ENCODE measurements at places on chromosomes 3 and 15.

DNA sequence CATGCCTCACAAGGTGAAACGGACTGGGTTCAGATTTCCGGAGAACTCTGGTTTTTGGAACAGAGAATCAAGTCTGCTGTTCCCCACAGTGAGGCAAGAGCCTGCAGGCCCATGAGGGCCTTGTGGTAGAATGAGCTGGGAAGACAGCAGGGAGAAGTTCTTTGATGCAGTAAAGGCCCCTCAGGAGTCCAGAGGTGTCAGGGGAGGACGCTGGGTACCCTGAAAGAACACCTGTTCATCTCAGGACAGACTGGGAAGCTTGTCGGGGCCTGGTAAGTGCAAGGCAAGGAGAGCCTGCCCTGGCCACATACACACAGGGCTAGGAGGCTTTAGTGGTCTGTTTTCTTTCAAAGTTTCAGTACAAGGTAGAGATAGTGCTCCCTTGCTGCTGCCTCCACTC lies 3.7 kb upstream of the ZBTB47 start:
- DNase-seq = no peak

GRCh38 chr3:126834596-126835471 lies 130.8 kb downstream of the CHCHD6 start:
- no peak for DNase-seq

DNA sequence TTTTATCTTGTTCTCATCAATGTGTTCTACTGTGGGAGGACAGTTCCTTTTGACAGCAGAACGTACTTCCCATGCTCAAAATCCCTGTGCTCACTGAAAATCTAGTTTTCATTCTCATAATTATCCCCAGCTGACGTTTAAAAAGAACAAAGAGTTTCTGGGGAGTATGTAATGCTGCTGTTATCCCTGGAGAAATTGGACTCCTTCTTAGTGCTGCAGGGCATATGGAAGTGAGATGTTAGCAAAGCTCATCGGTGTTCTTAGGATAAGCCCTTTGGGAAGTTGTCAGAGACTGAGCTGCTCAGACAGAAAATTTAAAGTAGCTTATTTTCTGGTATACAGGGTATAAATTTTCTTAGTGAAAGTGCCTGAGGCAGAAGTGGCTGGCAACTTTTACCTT lies 66.5 kb downstream of the CDAN1 start:
- DNase-seq = no peak

DNA sequence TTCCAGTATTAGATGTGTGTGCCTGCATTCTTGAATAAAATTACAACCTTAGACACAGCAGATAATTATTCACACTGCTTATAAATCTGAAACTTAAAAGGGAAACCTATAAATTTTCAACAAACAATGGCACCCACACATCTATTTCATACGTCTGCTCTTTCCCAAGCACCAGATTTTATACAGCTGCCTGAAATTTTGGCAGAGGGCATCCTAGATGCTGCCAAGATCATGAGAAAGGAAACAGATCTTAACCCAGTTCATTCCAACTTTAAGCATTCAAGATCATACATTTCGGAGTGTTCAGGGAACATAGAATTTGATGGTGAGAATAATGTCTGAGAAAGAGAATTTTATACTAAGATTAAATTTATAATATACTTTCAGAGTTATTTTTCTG lies 53.1 kb downstream of the CLDN1 start:
- DNase-seq = no peak

DNA sequence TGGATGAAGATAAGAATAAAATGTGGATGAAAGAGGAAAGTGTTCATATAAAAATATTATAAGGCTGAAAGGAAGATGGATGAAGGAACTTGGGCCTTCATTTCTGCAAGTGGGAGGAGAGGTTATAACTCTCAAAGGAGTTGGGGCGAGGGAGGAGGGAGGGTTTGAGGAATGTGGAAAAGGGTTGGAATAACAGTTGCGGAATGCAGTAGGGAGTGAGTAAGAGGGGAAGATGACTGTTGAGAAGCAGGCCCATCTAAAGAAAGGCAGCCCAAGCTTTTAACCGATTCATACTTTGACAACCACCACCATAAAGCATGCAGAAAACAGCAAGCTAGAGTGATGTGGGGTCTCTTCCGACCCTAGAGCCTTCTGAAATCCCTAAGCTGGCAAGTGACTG lies 8.3 kb upstream of the TM4SF4 start:
- DNase-seq = no peak

DNA sequence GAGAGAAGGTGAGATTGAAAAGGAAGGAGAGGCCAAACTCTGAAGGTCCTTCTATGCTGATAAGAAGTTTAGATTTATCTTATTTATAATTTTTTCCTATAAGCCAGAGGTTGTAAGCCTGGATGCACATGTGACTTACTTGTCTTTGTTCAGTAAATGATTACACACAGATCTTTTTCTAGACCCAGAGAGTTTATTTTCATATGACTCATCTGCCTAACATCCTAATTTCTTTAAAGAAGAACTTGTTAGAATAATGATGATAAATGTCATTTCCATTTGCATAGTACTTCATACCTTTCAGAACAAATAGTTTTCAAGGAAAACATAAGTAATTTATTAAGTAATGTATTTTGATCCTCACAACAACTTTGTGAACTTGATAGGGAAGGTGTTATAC lies 434.8 kb upstream of the DPH6 start:
- no peak for DNase-seq

DNA sequence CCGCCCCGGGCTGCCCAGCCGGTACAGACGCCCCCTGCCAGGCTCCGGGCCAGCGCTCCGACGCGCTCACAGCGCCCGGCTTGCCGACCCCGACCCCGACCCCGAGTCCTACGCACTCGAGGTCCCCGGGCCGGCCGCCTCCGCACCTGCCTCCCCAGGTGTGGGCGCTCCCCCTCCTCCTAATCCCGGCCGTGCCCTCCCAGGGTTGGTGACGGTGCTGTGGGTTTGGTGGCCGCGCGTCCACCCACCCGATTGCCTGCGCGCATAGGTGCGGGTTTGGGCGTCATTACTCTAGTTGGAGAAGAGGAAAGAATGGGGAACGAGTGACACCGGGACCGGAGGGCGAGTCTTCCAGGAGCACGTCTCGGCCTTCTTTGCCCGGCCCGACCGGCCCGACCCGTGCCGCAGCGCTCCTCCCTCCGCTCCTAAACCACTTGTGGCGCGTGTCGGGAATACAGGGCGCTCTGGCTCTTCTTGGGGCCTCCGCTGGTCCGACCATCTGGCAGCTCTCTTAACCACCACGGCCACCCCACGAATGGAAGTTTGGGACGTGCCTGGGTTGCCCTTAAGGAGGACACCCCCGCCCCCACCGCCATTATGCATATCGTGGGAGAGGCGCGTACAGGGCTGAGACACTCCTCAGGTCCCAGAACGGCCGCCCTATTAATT lies 810 bp upstream of the THRB start:
- no peak for DNase-seq

DNA sequence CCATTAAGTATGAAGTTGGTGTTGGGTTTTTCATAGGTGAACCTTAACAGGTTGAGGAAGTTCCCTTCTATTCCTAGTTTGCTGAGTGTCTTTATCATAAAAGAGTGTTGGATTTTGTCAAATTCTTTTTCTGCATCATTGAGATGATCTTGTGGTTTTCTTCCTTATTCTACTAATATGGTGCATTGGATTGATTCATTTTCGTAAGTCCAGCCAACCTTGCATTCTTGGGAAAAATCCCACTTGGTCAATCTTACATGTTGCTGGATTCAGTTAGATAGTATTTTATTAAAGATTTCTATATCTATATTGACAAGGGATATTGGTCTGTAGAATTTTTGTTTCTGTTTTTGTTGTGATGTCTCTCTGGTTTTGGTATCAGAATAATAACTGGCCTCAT lies 83.7 kb upstream of the C15orf39 start:
- no peak for DNase-seq

GRCh38 chr3:33993631-33994030 lies 195.2 kb downstream of the PDCD6IP start:
- no peak for DNase-seq

DNA sequence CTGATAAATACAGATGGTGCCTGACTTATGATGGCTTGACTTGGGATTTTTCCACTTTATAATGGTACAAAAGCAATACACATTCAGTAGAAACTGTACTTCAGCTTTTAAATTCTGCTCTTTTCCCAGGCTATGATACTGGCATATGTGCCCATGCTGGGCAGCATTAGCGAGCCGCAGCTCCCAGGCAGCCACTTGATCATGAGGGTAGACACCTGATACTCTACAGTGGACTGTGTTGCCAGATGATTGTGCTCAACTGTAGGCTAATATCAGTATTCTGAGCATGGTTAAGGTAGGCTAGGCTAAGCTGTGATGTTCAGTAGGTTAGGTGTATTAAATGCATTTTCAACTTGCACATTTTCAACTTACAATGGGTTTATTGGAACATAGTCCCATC lies 17.7 kb upstream of the FEM1B start:
- no peak for DNase-seq

DNA sequence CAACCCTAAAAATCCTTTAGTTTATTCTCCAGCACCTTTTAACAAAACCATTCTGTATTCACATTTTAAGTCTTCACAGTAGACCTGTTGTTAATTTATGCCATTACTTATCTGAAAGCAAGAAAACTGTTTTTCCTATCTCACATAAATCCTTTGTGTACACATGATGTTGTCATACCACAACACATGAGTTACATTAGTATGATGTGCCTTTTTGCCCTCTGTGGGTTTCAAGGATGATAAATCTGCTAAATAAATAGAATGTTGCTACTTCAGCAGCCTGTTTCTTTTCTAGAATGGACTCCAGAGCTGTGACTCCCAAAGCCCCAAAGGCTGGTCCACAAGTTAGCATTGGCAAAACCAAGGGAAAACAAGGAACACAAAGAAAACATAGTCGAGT lies 151.6 kb downstream of the SERPINI1 start:
- DNase-seq = no peak

DNA sequence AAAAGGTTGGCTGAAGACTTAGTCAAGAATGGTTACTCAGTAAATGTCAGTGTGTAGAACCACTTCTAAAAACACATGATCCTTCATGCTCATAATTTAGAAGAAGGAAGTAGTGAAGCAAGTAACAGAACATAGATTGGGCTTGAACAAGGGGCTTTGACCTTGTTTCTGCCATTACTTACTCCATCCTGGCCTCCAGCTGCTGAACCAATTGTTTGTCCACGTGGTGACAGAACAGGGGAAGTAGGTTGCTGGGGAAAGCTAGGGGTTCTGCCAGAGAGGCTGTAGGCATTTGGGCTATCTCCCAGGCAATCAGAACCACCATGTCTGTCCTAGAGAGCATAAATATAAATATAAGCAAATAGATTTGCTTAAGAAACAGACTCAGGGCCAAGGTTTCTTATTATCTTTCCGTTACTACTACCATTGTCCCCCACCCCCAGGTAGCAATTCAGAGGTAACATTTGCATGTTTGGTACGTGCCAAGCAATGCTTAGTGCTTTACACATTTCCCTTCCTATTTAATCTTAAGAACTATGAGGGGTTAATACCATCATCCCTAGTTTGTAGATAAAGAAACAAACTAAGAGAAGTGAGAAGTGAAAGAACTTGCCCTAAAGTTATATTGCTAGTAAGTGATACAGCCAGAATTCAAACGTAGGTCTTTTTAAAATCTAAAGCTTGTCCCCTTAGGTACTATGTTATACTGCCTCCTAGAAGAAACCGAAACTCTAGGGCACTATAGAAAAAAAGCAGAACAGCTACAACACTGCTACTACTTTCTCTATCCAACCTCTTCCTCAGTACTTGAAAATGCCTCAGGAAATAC lies 3.0 kb upstream of the SPG11 start:
- DNase-seq = no peak

- no peak for DNase-seq
Observed at GRCh38 chr15:38070778-38071177, 136.3 kb downstream of the TMCO5A start.

DNA sequence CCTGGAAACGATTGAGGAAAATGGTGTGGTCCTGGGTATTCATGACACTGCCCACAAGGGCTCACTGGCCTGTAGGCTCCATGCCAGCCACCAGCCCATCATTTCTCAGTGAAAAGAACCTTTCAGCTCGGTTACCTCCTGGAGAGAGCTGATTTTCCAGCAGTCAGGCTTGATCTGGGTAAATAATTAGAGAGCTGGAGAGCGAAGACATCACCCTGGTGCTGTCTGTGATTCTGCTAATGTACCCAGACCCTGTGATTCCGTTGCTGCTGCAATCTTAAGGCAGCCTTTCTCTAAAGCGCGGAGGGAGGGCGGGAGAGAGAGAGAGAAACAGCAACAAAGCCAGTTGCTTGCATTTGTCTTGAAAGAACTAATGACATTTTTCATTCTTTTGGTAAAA lies 221.9 kb upstream of the TOPAZ1 start:
- DNase-seq = no peak

- DNase-seq = no peak
Observed at GRCh38 chr3:190357468-190357867, 30.5 kb upstream of the CLDN16 start.

- no peak for DNase-seq
Observed at GRCh38 chr15:68209735-68210408, 4.7 kb upstream of the CALML4 start.

GRCh38 chr3:195877136-195877715 lies 31.1 kb downstream of the TNK2 start:
- no peak for DNase-seq

GRCh38 chr15:31257286-31257685 lies 69.3 kb upstream of the KLF13 start:
- no peak for DNase-seq

GRCh38 chr3:17398959-17399551 lies 343.4 kb downstream of the TBC1D5 start:
- no peak for DNase-seq

DNA sequence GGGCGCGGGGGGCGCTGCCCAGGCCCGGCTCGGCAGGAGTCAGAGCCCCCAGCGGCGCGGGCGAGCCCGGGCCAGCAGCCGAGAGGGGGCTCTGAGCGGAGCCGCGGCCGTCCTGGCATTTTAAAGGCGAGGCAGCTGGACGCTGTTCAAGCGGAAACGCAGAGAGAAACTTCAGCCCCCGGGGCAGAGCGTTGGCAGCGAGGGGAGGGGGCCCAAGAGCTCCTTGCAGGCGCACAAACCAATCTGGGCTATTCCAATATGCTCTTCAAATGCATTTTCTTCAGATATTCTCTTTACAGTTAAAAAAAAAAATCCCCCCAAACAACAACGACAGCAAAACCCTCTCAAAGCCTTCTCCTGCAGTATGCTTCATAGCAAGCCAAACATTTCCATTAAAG lies at the start of gene CTXND1:
CTXND1 (minus strand) TSS at position 93 of the 398 bp plus-strand sequence. CDS start 50,264 bp downstream, outside the sequence.
- no peak for DNase-seq

DNA sequence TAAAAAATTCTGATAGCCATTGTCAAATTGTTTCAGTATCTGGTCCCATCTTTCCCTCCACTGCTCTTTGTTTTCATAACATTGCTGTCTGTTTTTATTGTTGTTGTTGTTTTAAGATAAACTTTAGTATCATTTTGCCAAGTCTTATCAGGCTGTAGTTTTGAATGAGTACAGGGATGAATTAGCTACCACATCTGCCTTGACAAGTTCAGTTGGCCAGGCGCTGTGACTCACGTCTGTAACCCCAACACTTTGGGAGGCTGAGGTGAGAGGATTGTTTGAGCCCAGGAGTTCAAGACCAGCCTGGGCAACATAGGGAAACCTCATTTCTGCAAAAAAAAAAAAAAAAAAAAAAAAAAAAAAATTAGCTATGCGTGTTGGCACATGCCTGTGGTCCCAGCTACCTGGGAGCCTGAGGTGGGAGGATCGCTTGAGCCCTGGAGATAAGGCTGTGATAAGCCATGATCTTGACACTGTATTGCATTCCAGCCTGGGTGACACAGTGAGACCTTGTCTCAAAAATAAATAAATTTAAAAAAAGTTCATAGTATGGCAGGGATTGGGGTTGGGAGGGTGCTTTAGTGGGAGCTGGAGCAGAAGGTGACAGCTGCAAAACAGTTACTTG lies 8.3 kb upstream of the ANKDD1A start:
- DNase-seq = no peak

- no peak for DNase-seq
Observed at GRCh38 chr15:50077651-50078050, 41.4 kb downstream of the ATP8B4 start.

GRCh38 chr3:159763011-159763601 lies 225.5 kb upstream of the IL12A start:
- DNase-seq = peak; percentile 48
